ENCODE measurements at places on chromosomes 1 and 21. TPM values are rescaled to one million over a fixed set of nuclear protein-coding genes. Genes with fewer than 3 reads are reported as not detected.

GRCh38 chr1:232837087-232837486 is 31.9 kb downstream of the MAP10 start:
- DNase-seq: no peak

- no peak for DNase-seq
Observed at GRCh38 chr1:28370239-28371009, 884 bp downstream of the PHACTR4 start.

DNA sequence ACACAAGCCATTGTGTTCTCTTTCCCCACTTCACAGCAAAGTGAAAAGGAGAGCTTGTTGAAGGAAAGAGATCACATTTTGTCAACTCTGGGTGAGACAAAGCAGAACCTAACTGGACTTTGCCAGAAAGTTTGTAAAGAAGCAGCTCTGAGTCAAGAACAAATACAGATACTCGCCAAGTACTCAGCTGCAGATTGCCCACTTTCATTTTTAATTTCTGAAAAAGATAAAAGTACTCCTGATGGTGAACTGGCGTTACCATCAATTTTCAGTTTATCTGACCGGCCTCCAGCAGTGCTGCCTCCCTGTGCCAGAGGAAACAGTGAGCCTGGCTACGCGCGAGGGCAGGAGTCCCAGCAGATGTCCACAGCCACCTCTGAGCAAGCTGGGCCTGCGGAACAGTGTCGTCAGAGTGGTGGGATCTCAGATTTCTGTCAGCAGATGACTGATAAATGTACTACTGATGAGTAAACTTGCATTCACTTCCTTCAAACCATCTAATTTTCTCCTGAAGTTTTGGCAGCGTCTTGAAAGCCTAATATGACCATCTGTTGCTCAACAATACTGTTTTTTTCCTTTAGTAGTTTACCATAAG is 43.7 kb downstream of the BACH1 start:
- DNase-seq: no peak

DNA sequence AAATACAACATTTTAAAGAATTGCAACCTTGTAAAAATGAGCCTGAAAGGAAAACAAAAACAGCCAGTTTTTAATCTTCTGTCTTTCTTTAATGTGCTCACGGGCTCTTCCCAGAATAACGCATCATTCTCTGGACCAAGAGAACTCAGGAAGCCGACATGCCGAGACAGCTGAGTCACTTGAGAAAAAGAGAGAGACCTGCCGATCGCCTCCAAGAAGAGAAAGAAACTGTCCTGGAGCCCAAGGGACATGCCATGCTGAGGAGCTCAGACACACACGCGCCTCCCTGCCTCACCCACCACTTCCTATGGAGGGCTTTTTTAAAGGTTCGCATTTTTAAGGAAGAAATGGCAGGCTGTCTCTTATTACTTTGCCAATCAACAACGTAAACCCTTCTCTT is 176.4 kb downstream of the ZNF281 start:
- DNase-seq: no peak

DNA sequence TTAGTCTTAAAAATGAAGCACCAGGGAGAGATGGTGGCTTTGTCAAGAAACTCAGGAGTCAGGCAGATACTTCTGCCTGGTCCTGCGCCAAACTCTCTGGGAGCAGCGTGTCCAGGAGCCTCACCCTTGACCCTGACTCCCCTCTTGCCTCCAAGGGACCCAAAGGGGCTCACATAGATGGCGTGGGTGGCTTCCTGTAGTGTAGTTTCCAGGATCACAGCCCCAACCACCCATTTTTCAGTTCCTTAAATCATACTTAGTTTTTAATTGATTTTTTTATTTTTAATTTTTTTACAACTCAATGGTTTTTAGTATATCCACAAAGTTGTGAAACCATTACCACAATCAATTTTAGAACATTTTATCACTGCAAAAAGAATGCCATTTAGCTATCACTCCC is 107.7 kb upstream of the IGSF21 start:
- DNase-seq: no peak

DNA sequence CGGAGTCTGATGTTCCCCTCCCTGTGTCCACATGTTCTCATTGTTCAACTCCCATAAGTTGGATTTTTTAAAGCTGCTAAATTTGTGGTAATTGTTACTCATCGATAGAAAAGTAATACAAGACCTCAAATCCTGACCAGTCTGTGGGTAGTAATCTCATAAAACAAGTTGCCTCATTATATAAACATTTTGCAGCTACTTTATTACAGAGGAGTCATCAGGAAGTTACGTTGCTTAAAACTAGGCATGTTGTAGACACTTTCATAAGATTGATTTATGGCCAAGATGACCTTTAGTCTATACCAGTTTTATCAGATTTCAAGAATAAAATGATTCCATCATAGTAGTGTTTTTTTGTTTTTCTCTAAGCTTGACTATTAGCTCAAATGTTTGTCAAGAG is 208.8 kb downstream of the GIPC2 start:
- no peak for DNase-seq

DNA sequence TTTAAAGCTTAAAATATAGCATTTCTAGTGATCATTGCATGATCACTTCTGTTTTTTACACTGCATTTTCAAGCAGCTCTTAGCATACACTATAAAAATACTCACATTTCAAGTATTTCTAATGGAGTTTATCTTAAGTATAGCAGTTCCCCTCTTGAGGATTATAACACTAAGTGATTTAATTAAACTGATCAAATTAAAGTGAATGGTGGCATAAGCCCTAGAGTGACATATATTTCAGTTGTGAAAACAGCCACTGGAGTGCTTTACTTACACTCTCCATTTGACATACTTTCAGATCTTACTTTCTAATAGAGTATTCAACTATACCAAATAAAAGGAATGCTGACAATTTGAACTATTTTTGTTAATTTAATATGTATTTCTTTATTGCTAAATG is 623.3 kb upstream of the TMPRSS15 start:
- no peak for DNase-seq

DNA sequence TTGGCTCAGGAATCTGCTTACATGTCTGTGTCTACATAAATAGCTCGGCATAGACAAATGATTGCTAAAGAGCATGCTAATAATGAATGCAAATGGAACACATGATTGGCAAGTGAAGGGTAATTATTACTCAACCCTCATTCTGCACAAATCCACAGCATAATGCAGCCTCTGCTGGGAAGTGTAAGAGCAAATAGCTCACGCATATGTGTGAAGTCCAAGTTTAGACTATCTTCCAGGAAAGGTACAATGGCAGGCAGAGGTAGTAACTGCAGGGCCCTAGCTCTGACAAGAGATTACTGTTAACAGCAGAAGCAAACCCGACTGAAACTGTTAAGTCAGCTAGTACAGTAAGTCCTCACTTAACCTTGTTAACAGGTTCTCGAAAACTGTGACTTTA is 7.0 kb upstream of the IL6R start:
- DNase-seq: no peak

DNA sequence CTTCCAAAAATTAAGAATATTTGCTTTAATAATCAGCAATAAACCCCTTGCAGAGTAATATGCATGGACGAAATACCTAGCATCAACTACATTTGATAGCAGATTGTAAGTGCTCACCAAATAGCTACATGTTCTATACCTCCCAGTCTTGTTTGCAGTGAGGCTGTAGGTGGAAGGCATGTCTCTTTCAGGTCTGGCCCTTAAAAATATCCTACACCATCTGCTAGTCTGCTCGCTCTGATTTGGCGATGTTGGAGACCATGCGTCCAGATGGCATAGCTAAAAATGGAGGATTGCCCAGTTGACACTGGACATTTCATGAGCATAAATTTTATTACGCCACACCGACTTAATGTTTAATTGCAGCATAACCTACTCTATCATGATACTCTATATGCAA is 47.1 kb downstream of the SSX2IP start:
- no peak for DNase-seq

GRCh38 chr1:52601991-52602855 is at the start of gene GPX7:
Gene GPX7, plus strand, starts transcription at chr1:52602371. Its CDS starts 39 bp downstream, at chr1:52602410.
- no peak for DNase-seq

DNA sequence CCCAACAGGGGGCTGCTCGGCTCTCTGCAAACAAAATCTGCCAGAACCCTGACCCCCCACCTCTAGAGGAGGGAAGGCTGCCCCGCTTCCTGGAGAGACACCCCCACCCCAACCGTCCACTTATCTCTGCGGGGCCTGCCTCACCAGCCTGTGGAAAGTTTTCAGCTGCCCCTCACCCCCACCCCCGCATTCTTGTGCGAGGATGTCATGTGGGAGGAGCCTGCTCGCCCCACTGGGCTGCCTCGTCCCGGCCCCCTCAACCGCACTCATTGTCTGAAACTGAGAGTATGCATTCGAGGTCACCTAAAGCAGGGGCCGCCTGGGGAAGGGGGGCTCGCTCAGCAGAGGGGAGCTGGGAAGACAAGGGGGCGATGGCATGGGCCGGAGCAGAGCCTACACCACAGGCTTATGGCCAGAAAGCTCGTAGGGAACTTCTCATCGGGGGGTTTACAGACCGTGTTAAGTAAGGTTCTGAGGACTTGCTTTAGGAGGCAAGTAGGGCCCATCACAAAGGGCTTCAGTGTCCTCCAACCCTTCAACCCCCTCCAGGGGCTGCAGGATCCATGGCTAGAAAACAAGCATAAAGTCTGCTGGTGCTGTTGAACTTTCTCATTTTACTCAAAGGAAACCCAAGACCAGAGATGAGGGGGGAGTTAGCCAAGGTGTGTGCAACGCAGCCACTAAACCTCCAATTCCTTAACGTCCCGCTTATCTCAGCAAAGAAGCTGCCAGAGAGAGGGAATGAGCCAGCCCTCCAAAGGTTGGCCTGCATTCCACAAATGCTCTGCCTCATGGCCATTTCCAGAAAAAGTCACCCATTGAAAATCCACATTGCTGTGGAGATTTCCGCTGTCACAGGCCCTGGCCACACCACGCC is 9.4 kb downstream of the EPHA2 start:
- peak; percentile 82 for DNase-seq

DNA sequence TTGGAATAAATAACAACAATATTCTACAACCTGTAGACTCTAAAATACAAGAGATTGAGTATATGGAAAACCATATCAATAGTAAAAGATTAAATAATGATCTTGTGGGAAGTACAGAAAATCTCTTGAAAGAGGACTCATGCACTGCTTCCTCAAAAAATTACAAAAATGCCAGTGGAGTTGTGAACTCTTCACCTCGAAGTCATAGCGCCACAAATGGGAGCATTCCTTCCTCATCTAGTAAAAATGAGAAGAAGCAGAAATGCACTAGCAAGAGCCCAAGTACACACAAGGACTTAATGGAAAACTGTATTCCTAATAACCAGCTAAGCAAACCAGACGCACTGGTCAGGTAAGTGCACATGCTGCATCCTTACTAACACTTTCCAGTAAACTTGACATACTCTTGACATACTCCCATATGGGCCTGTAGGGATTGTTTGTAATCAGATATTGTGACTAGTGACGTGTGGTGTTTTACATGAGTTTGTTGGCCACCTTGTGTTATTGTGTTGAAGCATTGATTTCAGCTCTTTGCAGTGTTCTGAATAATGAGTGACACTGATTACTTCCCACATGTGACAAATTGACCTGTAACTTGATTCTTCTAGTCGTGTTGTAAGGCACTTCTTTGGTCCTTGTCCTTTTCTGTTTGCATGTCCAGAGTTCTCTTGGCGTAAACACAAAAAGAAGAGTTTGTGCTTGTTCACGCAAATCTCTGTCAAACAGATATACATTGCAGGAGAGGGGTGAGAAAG is 28.0 kb downstream of the MACO1 start:
- DNase-seq: no peak

GRCh38 chr1:234962340-234962989 is 166.2 kb downstream of the TOMM20 start:
- no peak for DNase-seq

GRCh38 chr1:37673920-37674319 is 18.4 kb upstream of the CDCA8 start:
- no peak for DNase-seq

DNA sequence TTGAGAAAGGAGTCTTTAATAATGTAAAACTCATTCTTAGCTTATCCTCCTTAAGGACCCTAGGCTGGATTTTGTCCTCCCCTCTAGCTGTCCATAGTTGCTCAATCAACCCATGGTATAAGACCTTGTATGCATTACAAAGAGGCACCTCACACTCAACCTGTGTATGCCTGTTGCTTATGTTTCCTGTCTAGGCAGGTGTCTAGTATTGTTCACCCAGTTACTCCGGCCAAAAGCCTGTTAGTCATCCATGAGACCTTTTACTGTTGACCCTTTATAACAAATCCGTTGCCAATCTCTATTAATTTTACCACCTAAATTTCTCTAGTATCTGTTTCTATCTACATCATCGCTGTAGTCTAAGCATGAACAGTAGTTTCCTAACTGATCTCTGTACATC is 3.7 kb downstream of the LYPLAL1 start:
- no peak for DNase-seq

GRCh38 chr1:225873281-225873850 is 8.8 kb downstream of the TMEM63A start:
- DNase-seq: no peak

- no peak for DNase-seq
Observed at GRCh38 chr1:59290193-59290949, 6.5 kb upstream of the FGGY start.

DNA sequence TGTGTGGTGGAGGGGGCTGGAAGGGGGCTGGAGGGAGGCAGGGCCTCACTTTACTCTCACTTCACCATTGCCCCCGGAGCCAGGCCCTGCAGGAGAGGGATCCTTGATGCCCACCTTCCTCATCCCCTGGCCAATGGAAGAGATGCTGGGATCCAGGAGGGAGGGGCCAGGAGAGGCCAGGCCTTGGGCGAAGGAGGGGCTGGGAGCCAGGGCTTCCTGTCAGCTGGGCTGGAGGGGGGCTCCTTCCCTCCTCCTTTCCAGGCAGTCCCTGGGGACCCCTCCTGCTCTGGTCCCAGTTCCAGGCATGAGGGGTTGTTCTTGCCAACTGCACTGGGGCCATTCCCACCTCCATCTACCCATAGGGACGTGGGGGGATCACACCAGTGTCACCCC is 5.7 kb downstream of the AHDC1 start:
- DNase-seq: no peak

DNA sequence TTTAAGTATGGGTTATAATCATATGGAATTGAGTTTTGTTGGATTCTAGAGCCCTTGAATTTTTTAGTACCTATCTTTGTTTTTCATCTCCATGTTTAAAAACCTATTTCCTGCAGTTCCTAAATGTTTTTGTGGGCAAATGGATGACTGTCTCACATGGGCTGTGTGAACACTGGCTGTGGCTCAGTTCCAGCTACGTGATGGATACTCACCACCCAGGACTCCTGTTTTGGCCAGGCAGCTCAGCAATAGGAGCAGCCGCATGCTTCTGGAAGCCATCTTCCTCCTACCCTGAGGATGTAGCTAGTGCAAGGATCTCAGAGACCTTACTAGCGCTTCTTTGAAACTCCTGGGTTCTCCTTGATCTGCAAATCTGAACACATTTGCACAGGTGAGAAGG is 2.8 kb downstream of the REG4 start:
- DNase-seq: no peak

ZNF672 gene
- total RNA-seq: 23.2 TPM

FAM177B gene
- total RNA-seq: 2.3 TPM

PKLR gene
- total RNA-seq: not detected

LCE3D gene
- not detected for total RNA-seq

AVPR1B gene
- not detected for total RNA-seq

FHAD1 gene
- 1.0 TPM for total RNA-seq

CHD5 gene
- total RNA-seq: 0.33 TPM

Measured in breast epithelium (tissue), 4 donors.